Aorta (tissue), 5 donors: ENCODE measurements at places on chromosomes 12 and 14.

DNA sequence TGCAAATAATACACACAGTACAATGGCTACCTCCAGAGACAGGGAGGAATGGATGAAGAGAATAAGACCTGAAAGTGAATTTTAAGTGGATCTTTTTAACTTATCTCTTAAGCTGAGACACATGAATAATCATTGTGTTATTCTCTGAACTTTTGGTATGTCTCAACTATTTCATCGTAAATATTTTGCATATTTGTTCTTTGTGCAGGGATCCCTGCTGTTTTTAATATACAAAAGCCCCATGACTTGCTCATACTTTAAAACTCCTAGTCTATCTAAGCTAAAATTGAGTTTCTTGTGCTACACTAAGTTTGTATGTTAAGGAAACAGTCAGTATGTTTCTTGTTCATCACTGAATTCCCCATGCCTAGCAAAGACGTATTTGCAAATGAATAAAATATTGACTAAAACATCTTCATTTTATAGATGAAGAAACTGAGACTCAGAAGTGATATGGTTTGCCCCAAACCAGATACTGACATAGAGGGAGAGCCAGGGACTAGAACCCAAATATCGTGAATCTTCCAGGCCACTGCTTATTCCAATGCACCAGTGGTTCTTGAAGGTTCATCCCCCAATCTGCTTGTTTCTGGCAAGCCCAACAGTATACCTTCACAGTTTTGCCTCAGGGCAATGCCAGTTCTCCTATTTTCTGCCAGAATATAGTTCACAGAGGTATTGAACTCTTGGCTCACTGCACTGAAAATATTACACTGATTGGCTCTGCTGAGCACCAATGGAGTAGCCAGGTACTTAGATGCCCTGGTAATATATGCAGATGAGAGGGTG lies 356.9 kb downstream of the MED13L start:
- no peak for DNase-seq

- DNase-seq = no peak
Measured at GRCh38 chr12:110687396-110688169, 1.3 kb downstream of the HVCN1 start.

- DNase-seq = no peak
Measured at GRCh38 chr12:71764587-71765321, 10.1 kb downstream of the RAB21 start.

DNA sequence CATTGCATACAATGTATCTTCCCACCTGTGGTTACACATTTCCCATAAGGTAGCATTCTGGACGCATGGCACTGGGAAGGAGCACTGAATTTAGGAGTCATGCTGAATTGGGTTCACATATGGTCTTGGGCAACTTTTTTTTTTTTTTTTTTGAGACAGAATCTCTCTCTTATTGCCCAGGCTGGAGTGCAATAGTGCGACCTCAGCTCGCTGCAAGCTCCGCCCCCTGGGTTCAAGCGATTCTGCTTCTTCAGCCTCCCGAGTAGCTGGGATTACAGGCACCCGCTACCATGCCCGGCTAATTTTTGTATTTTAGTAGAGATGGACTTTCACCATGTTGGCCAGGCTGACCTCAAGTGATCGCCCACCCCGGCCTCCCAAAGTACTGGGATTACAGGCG lies 13.3 kb downstream of the DIP2B start:
- DNase-seq = no peak

- DNase-seq = no peak
Measured at GRCh38 chr14:60514378-60514740, 5.4 kb downstream of the SIX6 start.

GRCh38 chr12:6998715-6999451 lies 19.4 kb downstream of the LPCAT3 start:
- no peak for DNase-seq

DNA sequence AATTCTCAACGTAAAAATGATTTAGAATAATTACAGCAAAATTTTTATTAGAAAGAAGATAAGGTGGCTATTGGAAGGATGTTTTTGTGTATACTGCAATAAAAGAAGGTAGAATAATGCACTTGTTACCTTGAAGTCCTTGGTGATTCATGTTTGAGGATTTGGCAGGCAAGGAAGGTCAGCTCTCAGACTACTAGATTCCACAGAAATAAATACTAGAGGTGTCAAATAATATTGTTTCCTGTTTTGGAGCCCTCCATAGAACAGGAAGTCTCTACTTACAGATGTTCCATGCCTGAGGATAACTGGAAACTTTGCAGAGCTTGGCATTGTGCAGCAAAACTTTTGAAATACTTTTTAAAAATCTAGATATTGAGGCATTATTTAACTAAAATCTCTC lies 284.3 kb upstream of the SYT1 start:
- no peak for DNase-seq

DNA sequence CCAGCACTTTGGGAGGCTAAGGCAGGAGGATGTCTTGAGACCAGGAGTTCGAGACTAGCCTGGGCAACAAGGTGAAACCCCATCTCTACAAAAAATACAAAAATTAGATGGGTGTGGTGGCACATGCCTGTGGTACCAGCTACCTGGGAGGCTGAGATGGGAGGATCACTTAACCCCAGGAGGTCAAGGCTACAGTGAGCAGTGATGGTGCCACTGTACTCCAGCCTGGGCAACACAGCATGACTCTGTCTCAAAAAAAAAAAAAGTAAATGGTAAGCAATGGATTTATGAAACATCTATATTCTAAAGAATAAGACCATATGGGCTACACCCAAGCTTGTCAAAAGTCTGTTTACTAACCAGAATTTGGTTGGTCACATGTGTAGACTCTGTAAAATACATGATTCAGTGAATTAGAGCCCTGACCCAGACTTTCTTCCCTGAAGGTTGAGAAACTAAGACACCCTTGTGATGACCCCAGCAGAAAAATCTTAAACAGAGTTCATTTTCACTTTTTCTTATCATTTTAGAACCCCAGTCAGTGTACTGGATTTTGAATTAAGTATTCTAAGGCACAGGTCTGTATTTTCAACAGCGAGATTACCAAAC lies 12.1 kb downstream of the FGD6 start:
- DNase-seq = no peak

GRCh38 chr14:42508209-42508946 lies 901.7 kb downstream of the LRFN5 start:
- no peak for DNase-seq

- DNase-seq = no peak
Measured at GRCh38 chr12:50515587-50515986, 10.8 kb downstream of the DIP2B start.

GRCh38 chr14:75518625-75519024 lies 3.6 kb upstream of the BATF start:
- DNase-seq = no peak

DNA sequence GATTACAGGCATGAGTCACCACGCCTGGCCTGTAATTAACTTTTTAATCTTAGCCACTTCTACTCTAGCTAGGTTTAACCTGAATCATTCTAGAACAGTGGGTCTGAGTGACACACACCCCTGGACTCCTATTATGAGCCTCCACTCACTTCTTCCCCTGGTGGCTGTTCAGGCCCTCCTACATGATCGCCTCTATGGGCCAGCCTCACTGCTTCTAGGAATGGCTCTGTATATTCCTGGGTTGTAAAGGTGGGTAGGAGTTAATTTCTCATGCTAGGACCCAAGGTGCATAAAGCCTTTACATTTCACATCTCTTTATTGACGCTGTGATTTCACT lies 8.0 kb upstream of the RNU6-8 start:
- no peak for DNase-seq

DNA sequence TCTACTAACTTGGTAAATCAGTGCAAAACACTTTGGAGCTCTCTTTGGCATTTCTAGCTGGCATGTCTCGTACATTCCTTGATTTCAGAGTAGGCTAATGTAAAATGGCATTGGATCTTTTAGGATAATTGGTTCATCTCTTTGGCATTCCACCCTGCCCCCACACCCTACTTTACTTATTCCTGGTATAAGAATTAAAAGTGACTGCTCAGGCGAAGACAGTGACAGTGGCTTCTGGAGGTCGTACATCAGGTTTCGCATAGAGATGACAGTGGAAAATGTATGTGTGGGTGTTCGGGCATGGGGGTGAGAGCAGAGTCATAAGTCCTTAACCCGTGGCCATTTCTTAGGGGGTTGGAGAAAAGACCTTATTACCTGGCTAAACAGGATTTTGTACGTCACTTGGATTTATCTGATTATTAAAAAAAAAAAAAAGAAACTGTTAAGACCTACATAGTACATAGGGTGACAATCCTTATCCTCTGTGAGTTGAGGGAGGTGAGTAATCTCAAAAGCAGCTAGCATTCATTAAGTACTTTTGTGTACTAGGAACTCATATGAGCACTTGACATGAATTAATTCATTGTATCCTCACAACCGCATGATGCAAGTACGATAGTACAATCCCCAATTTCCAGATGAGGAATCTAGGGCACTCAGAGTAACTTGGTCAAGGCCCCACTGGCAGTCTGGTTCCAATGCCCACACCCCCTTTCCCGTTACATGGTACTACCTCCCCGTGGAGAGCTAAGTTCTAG lies 22.4 kb upstream of the KCNK13 start:
- no peak for DNase-seq

- peak; percentile 81 for DNase-seq
Measured at GRCh38 chr14:63727231-63727735, 582 bp downstream of the SGPP1 start.

GRCh38 chr12:53300187-53300586 lies 692 bp downstream of the MYG1 start:
- DNase-seq = no peak

- no peak for DNase-seq
Measured at GRCh38 chr14:54481695-54482094, 7.1 kb downstream of the GMFB start.

DNA sequence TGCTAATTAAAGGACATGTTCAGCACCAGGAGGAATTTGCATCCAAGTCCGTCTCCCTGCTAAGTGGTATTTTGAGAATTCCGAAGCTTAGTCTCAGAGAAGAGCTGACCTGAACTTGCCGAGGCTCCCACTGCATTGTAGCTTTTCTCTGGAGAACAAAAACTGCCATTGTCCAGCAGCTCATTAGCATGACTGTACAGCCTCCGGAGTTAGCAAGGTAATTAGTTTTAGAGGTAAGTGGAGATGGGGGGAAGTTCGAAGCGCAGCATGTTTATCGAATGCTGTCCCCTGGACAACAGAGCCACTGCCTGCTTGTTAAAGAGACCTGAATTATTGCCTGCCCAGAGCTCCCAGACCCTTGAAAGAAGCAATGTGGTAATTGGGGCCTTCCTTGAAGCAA lies 160.3 kb upstream of the PELI2 start:
- no peak for DNase-seq

- no peak for DNase-seq
Measured at GRCh38 chr14:95681153-95681552, 5.1 kb upstream of the TCL1B start.

DNA sequence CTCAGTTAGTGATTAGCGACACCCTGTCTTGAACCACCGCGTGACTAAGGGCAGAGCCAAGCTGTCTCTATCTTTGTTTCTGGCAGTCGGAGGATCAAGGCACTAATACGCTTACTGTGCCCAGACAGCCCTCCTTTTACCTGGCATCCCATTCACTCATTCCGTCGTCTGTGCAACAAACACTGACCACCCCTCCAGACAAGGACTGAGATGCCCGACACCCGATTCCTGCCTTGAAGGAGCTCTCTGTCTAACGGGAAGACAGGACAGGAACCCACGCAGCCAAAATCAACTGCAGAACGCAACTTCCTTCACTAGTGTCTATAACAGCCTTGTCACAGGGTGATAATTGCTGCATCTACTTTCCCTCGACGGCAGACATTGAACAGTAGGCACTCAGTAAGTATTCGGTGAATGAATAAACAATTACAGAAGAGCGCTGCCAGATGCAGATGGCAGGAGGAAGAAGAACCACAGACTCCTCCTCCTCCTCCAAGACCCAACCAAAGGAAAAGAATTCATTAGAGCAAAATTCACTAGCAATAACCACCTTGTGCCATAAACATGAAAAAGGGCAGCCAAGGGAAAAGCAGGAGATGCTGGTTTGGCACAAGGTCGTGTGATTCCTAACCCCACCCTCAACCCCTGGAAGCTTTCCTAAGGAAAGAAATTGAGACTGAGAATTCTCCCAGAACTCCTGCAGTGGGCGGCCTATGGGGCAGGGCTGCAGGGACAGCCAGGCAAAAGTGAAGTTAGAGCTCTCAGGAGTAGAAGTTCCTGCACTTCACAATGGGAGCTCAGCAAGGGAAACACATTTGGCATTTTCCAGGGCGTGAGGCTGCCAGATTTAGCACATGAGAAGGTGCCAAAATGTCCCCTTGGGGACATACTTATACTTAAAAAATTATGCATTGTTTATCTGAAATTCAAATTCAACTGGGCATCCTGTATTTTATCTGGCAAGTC lies 186.6 kb upstream of the DIO3 start:
- DNase-seq = no peak

DNA sequence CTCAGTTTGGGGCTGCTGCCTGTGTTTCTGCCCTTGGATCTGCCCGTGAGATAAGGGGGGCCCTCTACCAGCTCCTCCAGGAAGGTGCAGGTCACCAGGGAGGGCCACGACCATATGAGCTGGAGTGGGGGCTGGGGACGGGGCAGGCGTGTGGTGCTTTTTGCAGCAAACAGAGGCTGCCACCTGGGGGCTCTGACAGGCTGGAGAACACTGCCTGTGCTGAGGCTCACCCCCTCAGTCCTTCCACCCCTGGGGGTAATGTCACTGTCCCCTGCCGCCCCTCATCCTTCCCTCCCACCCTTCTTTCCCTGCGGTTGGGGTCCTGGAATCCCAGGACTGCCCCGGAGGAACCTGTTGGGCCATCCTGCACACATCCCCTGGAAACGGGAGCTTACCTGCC lies 3.2 kb downstream of the PLD4 start:
- DNase-seq = no peak

DNA sequence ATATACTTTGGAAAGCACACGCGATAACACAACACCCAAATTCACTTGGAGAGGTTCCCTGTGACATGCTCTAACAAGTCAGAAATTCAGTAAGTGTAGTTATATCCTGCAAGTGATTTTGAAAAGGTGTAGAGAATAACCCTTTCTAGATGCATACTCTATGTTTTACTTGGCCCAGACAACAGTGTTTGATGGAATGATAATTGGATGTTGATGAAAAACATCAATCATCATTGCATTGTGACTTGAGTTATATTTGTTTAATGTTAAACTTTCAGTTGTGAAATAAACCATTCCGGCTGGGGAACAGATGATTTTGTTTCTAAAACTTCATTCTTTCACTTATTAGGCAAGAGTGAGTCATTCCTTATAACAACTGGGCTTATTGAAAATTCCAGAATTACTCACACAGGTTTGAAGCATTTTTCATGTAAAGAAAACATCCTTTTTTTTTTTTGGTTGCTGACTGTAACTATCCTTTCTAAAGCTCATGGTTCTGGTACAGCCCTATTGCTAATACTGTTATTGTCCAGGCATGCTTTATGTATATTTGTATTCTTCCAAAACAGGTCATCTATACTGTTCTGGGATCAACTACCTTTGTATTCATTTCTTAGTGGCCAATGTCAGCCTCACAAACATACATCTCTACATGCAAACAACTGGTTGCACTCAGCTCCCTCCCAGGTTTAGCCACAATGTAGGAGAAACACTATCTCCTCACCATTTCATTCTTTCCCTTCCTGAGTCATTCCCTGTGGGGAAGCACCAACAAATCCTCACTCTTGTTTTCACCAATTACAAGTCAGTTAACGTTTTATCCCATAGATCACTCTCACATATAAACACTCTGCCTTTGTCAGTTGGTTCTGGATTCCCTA lies 121.2 kb upstream of the LRIG3 start:
- DNase-seq = no peak

GRCh38 chr12:1046727-1047126 lies 55.7 kb downstream of the ERC1 start:
- no peak for DNase-seq

GRCh38 chr12:132798836-132799235 lies 29.8 kb downstream of the GOLGA3 start:
- no peak for DNase-seq
